Erythroblast (primary cell): ENCODE measurements at places on chromosomes 16 and 17.

GRCh38 chr16:26169473-26169872, 477.7 kb downstream of the HS3ST4 start:
- no peak for DNase-seq

DNA sequence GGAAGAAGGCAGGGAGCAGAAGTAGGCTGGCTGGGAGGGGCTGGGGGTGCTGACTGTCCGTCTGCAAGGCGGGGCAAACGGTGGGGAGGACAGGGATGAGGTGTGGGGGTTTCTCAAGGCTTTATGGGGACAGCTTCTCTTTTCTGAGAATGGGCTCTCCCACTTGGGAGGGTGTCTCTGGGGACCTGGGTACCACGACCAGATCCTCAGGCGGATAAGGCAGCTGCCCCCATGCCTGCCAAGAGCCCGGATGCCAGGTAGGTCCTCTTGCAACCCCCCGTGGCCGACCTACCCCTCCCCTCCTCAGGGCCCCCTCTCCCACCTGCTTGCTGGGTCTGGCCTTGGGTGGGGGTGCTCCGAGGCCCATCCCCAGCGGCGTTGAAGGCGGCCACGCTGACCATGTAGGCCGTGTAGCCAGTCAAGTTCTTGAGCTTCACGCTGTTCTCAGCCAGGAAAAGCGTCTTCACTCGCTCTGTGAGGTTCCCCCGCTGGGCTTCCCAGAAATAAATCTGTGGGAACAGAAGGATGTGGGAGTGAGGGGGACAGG, 56.4 kb upstream of the CDC42EP4 start:
- DNase-seq = no peak

GRCh38 chr16:85724936-85725335, 26.0 kb downstream of the C16orf74 start:
- DNase-seq = no peak

- no peak for DNase-seq
Observed at GRCh38 chr17:71850812-71851211, 270.0 kb upstream of the SOX9 start.

DNA sequence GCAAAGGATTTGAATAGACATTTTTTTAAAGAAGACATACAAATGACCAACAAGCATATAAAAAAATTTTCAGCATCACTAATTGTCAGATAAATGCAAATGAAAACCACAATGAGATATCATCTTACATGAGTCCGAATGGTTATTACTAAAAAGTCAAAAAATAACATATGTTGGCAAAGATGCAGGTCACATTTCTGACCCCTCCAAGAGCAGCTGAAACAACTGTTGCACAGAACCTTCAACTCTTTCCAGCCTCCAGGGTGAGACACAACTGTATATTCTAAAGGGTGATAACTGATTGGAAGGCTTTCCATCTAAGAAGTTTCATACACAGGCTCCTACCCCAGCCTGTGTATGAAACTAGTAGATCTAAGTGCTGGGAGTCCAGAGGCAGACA, 51.9 kb downstream of the SLFN5 start:
- DNase-seq = no peak

- no peak for DNase-seq
Observed at GRCh38 chr17:79981661-79982101, 54.0 kb downstream of the TBC1D16 start.

- peak; percentile 52 for DNase-seq
Observed at GRCh38 chr17:78789663-78790181, 7.6 kb upstream of the CYTH1 start.

- DNase-seq = peak; percentile 79
Observed at GRCh38 chr16:2486645-2487516, 12.0 kb downstream of the TBC1D24 start.

DNA sequence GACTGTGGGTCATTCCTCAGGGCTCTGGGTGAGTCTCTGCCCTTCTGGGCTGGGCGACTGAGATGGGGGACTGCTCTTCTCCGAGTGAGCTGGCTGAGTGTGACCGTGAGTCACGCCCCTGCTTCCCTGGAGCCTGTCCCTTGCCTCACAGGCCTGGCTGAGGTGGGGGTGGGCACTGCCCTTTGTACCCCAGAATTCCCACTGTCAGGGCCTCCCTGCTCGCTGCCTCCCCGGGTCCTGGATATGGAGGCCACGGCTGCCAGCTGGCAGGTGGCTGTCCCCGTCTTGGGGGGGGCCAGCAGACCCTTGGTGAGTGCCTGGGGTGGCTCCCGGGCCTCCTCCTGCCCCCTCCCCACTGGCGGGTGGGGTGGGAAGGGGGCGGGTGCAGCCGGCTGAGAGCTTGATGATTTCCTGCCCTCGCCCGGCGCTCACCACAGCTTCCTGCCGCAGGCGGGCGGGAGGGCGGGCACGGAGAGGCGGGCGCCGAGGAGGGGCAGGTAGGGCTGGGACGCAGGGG, at the start of gene LAT:
TSS of gene LAT (plus strand) at position 434 of the 517 bp plus-strand sequence. CDS start 366 bp downstream, outside the sequence.
- no peak for DNase-seq

GRCh38 chr16:63385714-63386432, 1349.6 kb upstream of the CDH8 start:
- DNase-seq = no peak

GRCh38 chr16:85380905-85381737, 232.0 kb upstream of the GSE1 start:
- DNase-seq = no peak

DNA sequence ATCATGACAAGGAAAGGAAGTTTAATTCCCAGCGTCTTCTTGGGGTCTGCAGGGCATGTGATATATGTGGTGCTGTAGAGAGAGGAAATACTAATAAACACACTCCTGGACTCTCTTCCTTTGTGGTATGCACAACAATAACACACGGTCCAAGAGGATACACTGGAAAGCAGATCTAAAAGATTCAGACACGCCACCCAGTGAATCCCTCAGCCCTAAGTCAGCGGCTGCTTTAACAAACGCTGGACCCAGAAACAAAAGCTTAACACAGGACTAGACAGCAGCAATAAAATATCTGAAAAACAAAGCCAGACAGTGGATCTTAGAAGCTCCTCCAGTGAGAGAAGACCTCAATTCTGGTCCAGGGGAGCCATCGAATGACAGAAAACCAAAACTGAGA, 13.1 kb downstream of the CFAP20 start:
- no peak for DNase-seq

- DNase-seq = no peak
Observed at GRCh38 chr16:9199311-9199710, 107.9 kb downstream of the HAPSTR1 start.

GRCh38 chr16:10296956-10297340, 88.9 kb upstream of the ATF7IP2 start:
- DNase-seq = no peak

DNA sequence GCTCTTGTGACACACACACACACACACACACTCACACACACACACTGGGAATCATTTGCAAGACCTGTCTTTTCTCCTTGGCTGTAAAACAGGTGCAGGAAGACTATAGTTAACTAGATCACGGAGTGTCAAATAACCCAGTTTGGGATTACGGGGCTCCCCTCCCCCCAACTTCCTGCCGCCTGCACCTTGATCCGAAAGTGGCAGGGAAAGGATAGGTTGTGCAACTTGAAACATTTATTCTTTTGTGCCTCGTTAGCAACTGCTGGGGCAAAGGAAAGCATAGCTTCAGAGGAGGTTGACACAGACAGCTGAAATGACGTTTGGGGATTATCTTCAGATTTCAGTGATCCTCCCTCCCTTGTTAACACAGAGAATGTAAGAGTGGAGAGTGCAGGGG, 149.5 kb downstream of the NTN1 start:
- DNase-seq = no peak

DNA sequence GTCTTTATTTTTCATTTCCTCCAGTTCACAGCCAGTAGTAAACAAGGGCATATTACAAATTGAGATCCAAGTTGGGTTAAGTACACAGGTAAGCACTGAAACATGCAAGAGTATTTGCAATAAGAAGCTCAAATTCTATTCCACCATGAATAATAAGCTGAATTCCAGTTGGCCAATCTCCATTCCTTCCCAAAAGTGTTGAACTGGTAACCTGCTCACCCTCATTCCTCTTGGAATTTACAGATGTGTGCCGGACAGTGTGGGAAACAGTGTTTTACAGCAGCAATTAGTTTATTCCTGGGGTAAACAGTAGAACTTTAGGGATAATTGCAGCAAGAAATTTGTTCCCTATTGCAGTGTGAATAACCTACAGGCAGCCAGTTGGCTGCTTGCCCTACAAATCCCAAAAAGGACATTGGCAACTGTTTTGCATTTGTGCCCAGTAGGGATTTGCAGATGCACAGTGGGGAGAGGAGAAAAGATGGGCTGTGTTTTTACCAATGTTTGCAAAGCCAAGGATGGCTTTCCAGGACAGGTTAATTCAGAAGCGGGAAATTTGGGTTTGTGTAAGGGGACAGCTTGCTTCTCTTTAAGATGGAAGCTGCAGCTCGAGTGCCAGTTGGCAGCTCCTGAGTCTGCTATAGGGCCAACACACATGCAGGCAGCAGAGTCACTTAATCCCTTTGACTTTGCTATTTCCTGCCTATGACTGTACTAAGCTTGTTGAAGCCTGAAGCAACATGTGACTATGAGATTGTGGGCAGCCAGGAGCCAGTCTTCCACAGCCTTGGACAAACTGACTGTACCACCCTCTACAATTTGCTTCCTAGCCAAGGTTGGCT, 318.9 kb downstream of the MAP2K6 start:
- no peak for DNase-seq

DNA sequence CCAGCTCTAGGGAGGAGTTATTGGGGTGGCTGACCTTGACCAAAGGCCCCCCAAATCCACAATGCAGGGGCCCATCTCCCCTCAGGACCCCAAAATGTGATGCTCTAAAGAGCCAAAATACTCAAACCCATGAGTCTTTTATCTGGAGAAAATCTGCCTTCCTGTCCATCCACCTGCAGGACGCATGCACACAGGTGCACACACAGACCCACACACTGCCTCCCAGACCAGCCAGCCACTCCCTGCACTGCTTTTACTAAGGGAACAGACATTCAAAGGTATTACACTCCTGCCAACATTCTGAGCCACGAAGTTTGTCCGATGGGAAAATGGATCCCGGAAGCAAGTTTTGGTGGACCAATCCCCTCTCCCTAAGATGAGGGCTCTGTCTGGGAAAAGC, 76.1 kb upstream of the CDH5 start:
- DNase-seq = no peak

DNA sequence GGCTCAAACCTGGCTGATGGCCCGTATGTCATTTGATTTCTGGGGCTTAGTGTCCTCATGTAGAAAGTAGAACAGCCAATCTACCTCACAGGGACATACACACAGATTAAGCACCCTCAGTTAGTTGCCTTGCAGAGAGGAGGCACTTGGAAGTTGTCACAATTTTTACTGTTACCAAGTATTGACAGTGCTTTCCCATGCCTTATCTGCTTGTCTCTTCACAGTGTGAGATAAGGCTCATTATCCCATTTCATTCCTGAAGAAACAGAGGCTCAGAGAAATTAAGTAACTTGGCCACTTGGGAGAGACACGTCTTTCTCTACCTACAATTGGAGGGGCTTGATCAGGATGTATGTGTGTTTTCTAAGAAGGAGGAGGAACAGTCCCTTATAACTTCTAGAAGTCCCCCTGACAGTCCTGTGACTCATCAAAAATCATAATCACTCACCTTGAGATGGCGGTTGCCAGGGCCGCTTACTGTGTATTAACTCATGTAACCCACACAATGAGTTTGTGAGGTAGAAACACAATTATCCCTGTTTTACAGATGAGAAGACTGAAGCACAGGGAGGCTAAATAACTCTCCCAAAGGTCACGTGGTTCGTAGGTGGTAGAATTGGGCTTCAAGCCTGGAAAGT, 56.9 kb upstream of the LHX1 start:
- DNase-seq = no peak

DNA sequence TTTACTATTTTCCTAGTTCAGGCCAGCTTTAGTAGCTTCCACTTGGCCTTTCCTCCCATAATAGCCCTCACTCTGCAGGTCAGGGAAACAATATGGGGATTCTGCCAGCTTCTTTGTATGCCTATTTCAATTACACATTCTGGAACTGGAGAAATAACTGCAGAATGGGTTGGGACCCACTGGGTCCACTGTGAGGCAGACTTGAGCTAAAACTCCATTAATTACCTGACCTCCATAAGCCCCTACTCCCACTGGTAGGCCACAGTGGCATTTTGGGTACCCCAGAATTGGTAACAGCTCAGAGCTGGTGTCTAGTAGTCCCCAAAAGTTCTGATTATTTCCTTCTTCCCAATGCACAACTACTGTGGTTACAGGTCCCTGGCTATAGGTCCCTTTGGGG, 16.7 kb upstream of the TENT4B start:
- peak; percentile 7 for DNase-seq

DNA sequence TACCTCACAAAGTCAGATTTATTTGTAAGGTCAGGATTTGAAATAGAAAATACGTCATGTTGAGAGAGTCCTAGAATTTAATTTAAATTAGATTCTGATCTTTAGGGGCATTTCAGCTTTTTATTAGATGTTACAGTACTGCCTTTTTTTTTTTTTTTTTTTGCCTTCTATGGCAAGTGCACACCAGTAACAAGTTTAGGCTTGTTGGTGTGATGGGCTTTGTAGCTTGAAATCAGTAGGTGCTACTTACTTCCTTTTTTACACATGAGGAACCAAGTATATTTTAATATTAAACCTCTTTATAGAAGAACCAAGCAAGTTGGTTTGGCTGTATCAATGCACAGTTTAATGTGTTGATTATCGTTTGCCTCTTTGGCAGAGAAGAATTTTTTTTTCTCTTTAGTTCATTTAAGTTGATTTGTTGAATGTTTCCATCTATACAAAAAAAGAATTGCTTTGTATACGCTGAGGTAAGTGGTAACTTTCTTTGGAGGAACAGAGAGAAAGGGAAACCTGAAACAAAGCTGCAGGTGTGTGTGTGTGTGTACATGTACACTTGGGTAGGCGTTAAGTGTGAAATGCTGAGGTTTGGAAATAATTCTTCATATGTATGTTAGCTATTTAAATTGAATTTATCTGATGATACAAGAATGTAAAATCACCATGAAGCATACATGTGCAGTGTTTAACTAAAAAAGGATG, 15.7 kb downstream of the RBL2 start:
- DNase-seq = no peak

GRCh38 chr16:8764525-8765250, 32.8 kb downstream of the TMEM186 start:
- DNase-seq = no peak

GRCh38 chr16:87051526-87052320, 265.5 kb downstream of the C16orf95 start:
- no peak for DNase-seq
